ENCODE measurements at places on chromosomes 11 and 22.

GRCh38 chr22:42933485-42934091, 76.5 kb upstream of the ARFGAP3 start:
- peak; percentile 88 for DNase-seq

GRCh38 chr11:117678658-117679406, 118.2 kb downstream of the DSCAML1 start:
- DNase-seq = no peak

GRCh38 chr11:110198031-110198729, 98.2 kb downstream of the RDX start:
- DNase-seq = peak; percentile 33

GRCh38 chr22:28332410-28332809, 347.2 kb downstream of the TTC28 start:
- no peak for DNase-seq

DNA sequence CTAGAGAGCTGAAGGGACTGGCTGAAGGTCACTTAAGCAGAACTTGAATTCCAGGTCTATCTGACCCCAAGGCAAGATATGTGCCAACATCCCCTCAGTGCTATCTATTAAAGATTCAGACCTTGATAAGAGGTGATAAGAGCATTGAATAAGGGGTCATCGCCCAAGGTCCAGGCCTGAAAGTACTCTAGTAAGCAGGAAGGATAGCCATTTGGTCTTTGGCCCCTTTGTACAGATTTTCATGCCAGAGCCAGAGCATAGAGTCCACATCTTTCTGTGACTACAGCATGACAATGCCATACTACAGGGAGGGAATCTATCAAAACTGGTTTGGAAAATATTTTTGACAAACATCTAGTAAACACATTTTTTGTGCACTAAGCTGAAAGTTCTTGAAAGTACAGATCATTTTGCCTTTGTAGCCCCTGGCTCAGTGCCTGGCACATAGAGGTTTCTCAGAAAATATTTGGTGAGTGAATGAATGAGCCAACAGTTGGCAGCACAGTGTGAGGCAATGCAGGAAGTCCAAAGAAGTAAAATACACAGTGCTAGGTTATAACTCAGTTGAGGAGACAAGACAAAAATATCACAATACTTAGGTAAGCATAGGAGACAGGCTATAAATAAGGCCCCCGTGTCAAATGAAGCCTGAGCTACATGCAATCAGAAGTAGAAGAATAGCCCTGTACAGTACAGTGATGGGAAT, 15.1 kb upstream of the RRAS2 start:
- peak; percentile 39 for DNase-seq

GRCh38 chr11:8586805-8587204, 7.2 kb downstream of the STK33 start:
- DNase-seq = no peak

GRCh38 chr22:46781291-46781690, 18.8 kb downstream of the TBC1D22A start:
- DNase-seq = no peak

DNA sequence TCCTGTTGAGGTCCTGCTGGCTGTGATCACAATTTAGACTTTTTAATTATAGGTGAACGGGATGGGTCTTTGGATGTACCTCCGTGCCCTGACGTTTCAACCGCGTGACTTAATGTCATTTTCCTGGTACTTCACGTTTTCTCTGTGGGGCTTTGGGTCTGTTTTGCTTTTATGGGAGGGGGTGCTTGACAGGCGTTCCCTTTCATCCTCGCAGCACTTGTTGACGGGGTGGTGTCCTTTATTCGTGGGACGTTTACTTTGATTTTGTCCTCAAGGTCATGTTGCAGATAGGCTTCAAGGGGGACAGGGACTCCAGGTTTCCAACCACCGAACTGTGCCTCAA, 994 bp downstream of the PPP6R3 start:
- no peak for DNase-seq

DNA sequence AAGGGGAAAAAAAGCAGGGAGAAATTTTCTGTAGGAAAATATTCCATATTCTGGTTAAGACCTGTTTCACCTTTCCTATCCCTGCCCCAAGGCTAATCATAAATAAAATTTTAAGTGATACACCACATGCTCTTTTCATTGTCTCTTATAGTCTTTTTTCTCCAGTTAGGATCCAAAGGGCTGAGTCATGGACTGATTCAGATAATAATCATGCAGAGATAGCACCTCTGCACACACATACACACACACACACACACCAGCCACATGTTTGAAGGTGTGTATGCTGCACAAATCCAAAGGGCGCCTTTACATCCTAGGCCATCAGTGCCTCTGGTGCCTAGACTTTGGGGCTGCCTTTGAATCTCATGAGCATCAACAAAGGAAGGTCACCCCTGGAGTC, 35.5 kb upstream of the CWF19L2 start:
- peak; percentile 54 for DNase-seq

DNA sequence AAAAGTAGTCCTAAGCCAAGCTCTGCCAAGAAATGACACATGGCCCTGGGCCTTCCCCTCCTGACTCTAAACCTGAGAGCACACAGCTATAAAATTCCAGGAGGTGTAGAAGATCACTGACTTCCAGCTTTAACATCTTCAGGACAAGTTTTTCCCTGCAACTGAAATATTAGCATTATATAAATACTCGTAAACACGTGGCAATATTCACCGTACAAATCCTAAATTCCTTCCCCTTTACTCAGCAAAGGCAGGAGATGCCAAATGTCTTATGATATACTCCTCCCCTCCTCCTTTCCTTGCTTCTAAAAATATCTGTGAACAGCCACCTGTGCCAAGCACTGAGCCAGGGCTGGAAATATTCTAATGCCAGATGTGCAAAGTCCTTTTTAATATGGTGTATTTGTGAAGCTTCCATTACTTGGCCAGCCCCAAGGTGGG, 194.0 kb downstream of the LARGE1 start:
- DNase-seq = no peak

DNA sequence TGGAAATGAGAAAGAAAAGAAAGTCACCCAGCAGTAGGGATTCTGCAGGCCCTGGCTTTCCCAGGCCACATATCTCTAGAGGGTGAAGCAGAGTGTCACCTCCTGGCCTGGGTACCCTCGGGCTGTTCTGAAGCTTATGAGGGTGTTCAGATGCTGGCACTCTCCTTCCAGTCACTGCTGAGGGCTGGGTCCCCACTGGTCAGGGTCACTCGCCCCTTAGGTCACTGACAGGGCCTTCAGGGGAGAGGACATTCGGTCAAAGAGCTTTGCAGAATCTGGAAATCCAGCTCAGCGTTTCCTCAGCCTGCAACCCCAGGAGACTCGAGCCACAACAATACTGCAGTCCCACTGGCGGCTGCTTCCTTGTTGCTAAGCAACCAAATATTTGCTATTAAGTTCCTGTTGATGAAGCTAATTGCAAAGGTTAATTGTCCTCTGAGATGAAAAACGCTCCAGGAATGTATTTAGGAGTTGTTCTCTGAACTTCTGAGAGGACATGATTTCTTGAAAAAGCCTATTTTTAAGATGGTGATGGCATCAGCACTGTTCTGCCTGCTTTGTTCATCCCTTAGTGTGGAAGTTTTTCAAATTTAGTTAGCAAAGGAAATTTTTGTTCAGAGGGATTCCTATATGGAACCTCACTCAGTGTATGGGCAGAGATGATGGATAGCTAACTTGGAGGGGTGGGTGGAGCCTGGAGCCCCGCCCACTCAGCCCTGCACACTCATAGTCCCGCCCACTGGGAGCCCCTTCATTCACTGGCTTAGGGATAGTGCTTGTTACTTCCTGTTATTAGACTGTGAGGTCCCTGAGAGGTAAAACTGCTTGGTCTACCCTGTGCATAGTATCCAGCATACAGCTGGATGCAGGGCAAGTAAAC, 109.2 kb downstream of the CSNK2A3 start:
- no peak for DNase-seq

DNA sequence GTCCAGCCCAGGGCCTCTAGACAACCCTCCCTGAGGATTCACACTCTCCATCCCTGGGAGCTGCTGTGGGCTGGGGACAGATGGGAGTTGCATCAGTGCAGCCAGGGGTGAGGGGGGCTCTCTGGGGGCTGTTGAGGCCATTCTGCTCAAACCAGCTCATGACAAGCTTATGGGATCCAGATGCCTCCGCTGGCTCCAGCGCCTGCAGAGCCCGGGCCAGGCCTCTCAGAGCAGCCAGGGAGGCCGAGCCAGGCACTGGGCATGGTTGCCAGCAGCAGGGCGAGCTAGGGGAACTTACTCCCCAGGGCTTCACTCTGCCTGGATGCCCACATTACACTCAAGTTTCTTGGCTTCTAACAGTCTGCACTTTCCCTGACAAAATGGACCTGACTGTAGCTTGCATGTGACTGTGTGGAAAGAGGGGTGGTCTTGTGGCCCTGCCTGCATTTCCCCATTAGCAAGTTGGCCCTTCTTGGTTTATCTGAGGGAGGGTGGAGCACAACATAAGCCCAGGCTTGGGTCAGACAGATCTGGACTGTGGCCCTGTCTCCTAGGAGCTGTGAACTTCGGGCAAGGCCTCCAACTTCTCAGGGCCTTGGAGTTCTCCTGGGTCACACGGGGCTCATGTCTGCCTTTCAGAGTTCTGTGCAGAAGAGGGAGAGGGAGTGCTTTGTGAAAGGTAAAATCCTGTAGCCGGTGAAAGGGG, 34.5 kb upstream of the CYB5R3 start:
- DNase-seq = no peak

DNA sequence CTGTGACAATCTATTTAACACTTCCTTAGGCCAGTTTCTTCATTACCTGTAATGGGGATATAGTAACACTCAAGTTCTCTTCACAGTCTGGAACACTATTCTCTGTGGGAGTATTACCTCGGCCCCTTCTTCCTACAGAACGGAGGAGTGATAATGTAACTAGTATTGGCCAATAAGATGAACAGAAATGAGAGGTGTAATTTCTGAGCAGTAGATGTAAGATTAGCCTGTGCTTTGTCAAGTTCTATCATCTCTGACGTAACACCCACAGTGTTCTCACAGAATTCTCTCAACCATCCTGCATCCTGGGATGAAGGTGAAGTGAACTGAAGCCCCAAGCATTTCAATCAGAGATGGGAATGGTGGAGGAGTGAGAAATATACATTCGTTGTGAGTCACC, 65.2 kb upstream of the TOP3B start:
- DNase-seq = no peak

GRCh38 chr11:104830080-104830479, 68.2 kb downstream of the CASP12 start:
- DNase-seq = no peak

DNA sequence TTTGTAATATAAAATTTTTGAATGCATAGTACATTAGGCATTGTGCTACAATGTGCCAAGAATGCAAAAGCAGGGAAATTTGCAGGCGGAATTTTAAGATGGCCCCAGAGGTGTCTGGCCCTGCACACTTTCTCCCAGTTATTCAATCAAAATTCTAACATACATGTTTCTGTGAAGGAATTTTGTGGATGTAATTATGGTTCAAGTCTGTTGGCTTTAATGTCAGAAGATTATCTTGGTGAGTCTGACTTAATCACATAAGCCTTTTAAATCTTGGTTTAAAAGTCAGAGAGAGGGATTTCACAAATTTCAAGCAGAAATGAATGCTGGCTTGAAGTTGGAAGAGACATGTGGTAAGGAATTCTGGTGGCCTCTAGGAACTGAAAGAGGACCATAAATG, 423.4 kb upstream of the CCDC179 start:
- DNase-seq = no peak

- no peak for DNase-seq
Observed at GRCh38 chr11:26583550-26583949, 11.5 kb upstream of the MUC15 start.

- no peak for DNase-seq
Observed at GRCh38 chr11:18699848-18700261, 1.3 kb downstream of the TMEM86A start.

- no peak for DNase-seq
Observed at GRCh38 chr11:16763746-16764145, 25.3 kb downstream of the C11orf58 start.

DNA sequence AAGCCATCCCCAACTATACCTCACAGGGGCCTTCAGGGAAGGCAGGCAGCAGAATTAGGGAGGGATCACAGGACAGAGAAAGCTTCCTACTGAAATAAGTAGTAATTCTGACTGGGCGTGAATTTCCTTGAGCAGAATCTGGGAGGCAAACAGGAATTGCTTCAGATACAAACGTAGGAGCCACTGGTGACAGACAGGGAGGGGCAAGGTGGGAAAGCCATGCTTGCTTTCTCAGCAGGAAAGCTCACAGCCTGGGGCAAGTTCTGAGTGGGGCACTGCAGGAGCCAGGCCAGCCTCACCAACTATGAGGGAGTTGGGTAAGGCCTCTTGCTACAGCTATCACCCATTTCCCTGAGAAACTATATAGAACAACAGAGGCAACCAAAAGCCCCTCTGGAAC, 43.6 kb downstream of the ARHGAP32 start:
- DNase-seq = peak; percentile 11

GRCh38 chr22:29344137-29344536, 28.6 kb upstream of the RASL10A start:
- peak; percentile 90 for DNase-seq

- DNase-seq = peak; percentile 52
Observed at GRCh38 chr11:65918211-65919140, at the start of gene C11orf68. Gene C11orf68 (minus strand): TSS chr11:65919062. CDS start chr11:65919031, 31 bp downstream.

GRCh38 chr11:19377881-19378280, 137.1 kb upstream of the E2F8 start:
- DNase-seq = no peak
